Karpas-422 (cell line): ENCODE measurements at places on chromosomes 6 and 20. TPM values are rescaled to one million over a fixed set of nuclear protein-coding genes. Genes with fewer than 3 reads are reported as not detected.
A peak's percentile ranks its signal among the peaks of the same experiment; 100 is the strongest.

DNA sequence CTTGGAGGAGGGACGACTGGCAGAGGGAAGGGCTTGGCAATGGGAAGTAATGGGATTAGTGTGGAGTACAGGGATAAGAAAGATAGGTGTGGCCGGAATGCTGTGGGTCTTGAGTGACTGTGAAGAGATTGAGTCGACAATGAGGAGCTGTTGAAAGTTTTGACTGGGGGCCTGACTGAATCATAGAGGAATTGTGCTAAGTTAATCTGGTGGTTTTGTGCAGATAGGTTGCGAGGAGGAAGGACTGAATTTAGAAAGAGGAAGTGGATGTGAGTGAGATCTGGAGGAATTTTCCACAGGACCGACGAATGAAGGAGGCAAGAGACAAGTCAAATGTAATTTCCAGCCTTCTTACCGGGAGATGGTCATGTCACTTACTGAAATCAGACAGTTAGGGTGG is 143.9 kb upstream of the RALGAPA2 start:
- H3K36me3 ChIP-seq, result no peaks in the 10 kb centered on the region
- no peak for DNase-seq
- H3K4me3 ChIP-seq, result no peak overlapping the region
- H3K27ac ChIP-seq, result no peak overlapping the region

- no peaks in the 10 kb centered on the region for H3K27me3 ChIP-seq
- peaks cover 81% of the 10 kb centered on the region for H3K4me1 ChIP-seq
- H3K4me3 ChIP-seq, result peak overlapping the region; percentile 21
- DNase-seq, result no peak
- H3K27ac ChIP-seq, result peak overlapping the region; percentile 78
- peaks cover 23% of the 10 kb centered on the region for H3K36me3 ChIP-seq
Observed at GRCh38 chr6:125815080-125815910, 24.5 kb downstream of the NCOA7 start.

OLIG3 gene
- total RNA-seq, result not detected in 2 replicates

HLA-DOA gene
- total RNA-seq, result 70.0 and 103 TPM in 2 replicates

NR2E1 gene
- not detected in 2 replicates for total RNA-seq

SLC22A2 gene
- total RNA-seq, result not detected in 2 replicates
